Activated CD4-positive, alpha-beta T cell treated with anti-CD3 and anti-CD28 coated beads, Interleukin-2, amount 50 U/mL, for 16 hours (primary cell): ENCODE measurements at places on chromosomes 6 and 20.

DNA sequence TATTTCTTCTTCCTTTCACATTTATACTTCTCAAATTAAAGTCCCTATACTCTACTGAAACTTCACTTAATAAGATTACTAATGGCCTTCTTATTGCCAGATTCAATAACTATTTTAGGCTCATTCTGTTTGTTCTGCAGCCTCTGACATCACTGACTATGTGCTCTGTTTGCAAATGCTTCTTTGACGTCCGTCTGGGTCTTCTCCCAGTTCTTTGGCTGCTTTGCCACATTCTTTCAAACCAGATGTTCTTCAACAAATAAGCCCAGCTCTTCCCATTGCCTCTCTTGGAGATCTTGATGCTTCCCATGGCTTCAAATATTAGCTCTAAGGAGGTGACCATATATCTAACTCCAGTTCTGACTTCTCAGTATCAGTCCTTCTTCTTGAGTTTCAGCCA, 117.4 kb downstream of the BTBD9 start:
- no peak for DNase-seq

DNA sequence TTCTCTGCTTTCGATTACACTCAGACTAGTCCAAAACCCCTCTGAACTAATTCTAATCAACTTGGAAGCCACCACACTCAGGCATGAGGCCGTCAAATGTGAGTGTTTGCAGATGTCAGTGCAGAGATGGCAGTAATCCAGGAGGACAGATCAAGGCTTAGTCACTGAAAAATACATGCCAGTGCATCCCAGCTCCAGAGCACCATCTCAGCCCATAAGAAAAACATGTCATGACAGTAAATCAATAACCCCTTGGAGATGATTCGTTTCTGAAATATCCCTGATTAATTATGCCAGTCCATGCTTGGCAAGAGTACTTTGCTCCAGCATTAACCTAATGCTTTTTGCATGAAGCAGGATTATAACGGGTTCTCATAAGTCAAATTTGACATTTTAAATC, 179.5 kb downstream of the ADAT2 start:
- no peak for DNase-seq

GRCh38 chr6:72636215-72636614, 14.4 kb downstream of the KCNQ5 start:
- DNase-seq = no peak

DNA sequence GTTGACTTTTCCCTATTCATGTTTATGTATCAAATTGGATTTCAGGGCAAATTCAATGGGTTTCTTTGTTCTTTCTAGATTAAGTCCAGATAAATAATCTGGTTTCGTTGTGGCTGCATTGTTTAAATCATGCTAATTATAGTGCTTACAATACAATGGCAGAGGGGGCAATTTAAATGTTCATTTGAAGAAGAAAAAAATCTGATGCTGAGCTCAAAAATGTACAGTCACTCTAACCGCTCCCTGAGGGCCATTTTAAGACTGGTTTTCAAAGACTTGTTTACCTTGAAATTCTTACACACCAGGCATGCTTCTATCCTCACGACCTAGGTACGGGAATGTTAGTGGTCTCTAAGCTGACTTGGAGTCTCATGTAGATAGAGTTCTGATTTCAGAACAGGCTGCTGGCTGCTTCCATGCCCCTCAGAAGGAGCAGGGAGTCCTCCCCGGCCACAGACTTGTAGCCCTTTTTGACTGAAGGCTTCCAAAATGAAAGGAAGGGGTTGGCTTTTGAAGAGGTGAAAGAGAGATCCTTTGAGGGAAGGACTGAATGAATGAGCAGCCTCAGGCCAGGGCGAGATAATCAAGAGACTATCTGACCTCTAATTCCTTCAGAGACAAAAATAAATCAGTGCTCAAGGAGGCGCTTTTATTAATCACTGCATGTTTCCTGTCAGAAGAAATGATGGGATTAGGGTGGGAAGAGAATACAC, 86.1 kb upstream of the ZNF217 start:
- no peak for DNase-seq

DNA sequence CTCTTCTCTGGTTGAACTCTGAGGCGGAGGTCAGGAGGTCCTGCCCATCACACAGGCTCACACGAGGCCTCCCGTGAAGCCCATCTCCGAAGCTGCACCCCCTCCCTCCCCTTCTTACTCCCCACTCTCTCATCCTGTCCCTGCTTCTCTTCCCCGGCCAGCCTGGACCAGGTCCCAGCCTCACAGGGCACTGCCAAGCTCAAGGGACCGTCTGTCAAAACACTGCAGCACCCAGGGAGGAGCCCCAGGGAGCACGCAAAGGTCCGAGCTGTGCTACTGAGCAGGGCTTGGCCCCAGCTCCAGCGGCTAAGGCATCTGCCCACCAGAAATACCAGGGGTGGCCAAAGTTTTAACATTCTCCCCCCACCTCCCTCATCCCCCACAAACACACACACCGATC, 70.0 kb downstream of the PSMG4 start:
- DNase-seq = no peak

GRCh38 chr6:127937102-127937501, 36.2 kb upstream of the THEMIS start:
- DNase-seq = no peak

DNA sequence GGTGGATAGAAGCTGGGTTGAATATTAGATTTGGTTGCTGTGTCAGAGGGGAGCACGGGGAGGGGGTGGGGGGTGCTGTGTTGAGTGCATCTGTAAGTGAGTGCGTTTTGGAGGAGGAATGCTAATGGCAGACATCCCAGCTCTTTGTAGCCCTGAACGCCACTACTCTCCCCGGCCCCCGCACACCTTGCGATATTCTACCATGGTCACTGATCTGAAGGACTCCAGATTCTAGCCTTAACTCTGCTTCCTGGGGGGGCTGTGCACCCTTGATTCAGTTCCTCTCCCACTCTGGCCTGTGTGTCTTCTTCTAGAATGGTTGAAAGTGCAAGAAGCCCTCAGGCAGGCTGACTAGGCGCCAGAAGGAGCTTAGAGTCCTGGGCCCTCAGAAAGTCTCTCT, 7.1 kb downstream of the GLP1R start:
- no peak for DNase-seq

GRCh38 chr20:47713878-47714450, 71.3 kb downstream of the SULF2 start:
- DNase-seq = no peak

- no peak for DNase-seq
Observed at GRCh38 chr6:154950979-154951344, 44.2 kb upstream of the TIAM2 start.

DNA sequence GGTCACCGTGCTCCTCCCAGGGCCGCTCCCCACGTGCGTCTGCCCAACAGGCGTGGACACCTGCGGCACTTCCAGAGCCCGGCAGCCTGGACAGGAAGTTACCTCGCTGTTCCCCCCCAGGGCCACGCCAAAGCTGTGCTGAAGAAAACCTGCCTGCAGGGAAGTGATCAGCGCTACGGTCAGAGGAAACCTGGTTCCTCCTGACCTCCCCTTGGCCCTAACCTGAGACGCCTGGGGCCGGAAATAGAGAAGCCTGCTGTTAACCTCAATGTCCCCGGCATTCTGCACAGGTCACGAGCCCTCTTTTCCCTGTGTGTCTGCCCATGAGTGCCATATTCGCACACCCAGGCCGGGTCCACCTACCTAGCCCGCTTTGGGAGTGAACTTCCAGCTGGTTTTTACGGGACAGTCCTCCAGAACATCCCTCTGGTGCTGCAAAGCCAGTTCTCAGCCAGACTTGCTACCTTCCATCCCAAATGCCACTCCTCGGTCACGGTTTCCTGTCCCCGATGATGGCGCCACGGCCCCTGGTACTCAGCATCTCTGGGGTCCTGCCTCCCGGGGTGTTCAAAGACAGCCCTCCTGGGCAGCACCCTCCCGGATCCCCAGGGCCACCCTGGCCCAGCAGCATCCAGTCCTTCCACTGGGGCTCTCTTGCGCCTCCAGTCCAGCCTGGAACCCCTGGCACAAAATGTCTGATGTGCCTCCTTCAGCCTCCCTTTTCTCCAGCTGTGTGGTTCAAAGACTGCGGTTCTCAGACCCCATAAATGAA, 12.0 kb upstream of the IRF4 start:
- no peak for DNase-seq

DNA sequence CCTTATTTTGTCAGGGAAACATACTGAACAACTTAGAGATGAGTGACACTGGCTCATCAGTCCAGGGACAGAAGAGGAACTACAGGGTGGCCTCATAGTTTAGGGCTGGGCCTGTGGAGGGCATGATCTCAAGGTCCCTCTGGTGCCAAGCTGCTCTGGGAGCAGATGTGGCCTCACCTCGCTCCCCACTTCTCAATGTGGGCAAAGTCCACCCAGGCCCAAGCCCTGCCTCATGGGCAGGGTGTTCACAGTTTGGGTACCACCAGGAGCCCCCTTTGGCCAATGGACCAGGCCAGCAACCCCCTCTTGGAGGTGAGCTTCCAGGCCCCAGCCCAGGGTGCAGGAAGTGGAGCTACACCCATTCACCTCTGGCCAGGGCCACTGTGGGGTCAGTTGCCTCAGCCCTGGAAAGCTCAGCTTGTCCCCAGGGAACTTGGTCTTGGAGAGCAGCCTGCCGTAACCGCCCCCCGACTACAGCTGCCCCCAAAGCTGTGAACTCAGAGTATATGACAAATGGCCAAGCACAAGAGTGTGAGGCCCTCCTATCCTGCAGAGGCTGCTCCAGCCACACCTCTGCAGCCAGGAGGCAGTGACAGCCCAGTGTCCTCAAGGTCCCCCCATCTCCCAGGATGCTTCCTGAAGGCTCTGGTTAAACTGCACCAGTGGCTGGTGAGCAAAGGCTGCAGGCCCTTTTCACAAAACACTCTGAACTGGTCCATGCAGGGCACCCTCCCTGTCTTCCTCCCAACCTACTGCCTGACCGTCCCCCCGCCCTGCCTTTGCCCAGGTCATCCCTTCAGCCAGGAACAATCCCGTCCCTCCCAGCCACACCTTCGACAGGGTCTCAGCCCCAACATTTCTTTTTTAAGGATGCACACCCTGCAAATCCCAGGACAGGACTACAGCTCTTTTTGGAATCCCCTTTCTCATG, 3.6 kb downstream of the ADISSP start:
- DNase-seq = no peak

- peak; percentile 57 for DNase-seq
Observed at GRCh38 chr6:36926708-36927513, 27.6 kb upstream of the PI16 start.

- no peak for DNase-seq
Observed at GRCh38 chr6:7112171-7112570, 4.4 kb downstream of the RREB1 start.

- DNase-seq = no peak
Observed at GRCh38 chr6:145506565-145506964, 228.8 kb downstream of the EPM2A start.
